CD4-positive, alpha-beta T cell treated with Interleukin-4 for 4 hours (primary cell): ENCODE measurements at places on chromosomes 3 and 15.
A peak's percentile ranks its signal among the peaks of the same experiment; 100 is the strongest.

GRCh38 chr3:52683611-52684010 lies 2.1 kb downstream of the PBRM1 start:
- DNase-seq, result no peak

DNA sequence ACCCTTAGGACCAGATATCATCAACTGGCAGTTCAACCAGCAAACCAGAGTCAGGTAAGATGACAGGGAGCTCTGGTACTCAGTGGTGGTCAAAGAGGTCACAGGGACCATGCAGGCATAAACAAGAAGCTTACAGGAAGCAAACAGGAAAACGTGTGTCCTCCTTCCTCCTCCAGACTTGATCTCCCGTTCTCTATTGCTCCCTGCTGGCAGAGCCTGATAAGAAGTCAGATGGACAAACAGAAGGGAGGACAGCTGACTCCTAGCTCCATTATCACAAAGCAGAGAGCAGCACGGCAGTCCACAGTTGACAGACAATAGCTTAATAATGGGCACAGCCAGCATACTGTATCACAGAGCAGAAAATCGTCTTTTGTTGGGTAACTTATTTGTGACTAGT lies 156.5 kb upstream of the SLC2A2 start:
- no peak for DNase-seq

DNA sequence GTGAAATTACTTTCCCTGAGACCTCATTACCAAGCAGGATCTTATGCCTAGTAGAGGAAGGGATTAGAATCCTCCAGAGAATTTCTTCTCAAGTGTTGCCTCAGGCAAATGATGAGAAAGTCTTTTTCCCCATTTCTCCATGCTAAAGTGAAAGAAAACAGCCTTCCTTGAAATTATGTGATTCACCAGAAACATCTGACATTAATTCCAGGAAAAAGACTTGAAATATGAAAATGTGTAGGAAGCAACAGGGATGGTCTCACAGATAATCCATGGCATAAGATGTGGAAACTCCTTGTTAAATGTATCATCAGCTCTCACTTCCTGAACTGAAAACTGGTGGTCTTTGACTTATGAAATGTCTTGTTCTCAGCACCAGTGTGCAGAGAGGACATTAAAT lies 17.9 kb upstream of the ABI3BP start:
- DNase-seq, result no peak

GRCh38 chr15:31254431-31255175 lies 72.0 kb upstream of the KLF13 start:
- DNase-seq, result no peak

DNA sequence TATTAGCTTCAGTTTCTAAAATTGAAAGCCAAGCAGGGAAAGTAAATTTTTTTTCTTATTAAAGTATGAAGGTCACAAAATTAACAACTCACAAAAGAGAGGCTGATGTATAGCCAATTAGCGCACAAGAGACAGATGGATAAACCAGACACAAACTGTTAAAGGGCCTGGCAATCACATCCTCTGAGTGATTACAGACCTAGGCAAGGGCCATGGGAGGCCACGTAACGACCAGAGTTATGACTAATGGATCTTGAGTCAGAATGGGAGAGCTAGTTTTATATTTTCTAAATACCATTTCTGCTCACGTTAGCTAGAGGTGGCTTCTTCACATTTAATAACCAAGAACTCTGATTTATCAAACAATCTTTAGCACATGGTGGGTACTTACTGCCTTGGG lies 17.8 kb upstream of the SCAMP5 start:
- DNase-seq, result no peak

- DNase-seq, result peak; percentile 34
These were observed 18.8 kb downstream of the CXCR6 start for GRCh38 chr3:45962033-45962432.

DNA sequence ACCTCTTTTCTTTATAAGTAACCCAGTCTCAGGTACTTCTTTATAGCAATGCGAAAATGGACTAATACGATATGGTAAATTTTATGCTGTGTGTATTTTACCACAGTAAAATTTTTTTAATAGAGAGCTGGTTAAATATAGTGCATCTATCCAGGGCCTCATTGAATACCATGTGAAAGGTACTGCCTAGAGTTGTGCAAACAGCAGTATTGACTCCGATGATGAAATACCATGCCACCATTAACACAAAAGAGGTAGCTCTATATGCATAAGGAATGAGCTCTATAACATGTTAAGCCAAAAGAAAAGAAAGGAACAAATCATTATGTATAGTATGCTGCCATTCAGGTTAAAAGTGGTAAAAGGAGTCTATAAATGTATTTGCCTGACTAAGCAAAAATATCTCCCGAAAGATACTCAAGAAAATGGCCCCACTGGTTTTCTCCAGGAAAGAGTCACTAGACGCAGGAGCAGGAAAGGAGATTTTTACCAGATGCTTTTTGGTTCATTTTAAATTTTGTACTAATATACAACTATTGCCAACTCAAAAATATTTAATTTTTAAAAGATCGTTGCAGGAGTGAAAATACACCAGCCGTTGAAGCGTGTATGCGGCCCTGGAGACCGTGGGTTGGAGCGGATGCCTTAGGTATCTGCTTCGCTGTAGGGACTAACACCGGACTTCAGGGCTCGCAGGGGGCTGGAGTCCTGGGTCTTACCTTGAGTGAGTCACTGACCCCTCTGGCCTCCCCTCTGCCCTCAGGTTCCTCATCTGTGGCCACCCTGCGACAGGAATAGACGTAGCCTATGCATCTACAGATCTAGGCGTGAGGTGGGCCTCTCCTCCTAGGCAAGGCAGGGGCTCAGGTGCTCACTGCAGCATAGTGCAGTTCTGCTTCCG lies 120.1 kb downstream of the CHSY1 start:
- no peak for DNase-seq

DNA sequence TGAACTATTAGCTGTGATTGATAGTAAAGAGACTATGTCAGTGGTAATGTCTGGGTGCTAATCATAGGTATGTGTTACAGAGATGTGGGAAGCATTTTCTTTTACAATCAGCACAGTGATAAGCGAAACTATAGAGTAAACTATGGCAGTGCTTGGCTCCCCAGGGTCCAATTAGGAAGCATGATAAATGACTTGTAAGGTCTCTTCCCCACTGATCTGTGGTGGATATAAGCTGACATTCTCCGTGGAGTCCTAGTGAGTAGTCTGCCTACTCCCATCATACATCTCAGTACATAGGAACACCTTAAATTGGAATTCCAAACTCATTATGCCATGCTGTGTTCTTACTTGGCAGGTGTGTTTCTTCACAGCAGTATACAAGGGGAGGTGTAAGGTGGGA lies 204.2 kb downstream of the GAP43 start:
- DNase-seq, result no peak

- no peak for DNase-seq
These were observed 74.7 kb upstream of the ATP10A start for GRCh38 chr15:25937796-25938195.

DNA sequence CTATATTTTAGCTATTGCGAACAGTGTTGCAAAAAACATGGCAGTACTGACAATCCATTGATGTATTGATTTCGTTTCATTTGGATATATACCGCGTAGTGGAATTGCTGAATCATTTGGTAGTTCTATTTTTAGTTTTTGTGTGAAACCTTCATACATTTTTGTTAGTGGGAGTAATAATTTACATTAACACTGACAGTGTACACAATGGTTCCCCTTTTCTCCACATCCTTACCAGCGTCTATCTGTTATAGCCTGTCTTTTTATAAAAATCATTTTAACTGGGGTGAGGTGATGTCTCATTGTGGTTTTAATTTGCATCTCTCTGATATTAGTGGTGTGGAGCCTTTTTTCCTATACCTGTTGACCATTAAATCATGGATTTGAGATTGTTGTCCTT lies 392.4 kb upstream of the ALCAM start:
- DNase-seq, result no peak

DNA sequence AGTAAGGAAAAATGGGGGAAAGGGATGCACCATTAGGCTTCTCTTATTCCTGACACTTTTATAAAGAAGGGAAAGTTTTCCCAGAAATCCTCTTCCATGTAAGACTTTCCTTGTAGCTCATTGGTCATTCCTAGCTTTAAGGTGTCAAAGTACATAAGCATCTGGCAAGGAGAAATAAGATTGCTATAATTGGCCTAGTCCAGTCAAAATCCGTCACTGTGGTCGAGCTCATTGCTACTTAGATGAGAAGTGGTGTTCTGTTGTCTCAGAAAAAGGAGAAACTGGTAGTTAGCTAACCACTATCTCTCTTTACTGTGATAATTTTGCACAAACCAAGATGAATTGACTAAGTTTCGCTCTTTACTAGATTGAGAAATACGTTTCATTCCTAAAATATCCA lies 370.1 kb downstream of the CNTN4 start:
- no peak for DNase-seq

- no peak for DNase-seq
These were observed 96.3 kb upstream of the BCL6 start for GRCh38 chr3:187841560-187841959.

- DNase-seq, result no peak
These were observed 52.1 kb upstream of the P3H2 start for GRCh38 chr3:190172751-190173150.

GRCh38 chr15:92810418-92811138 lies 89.5 kb upstream of the CHD2 start:
- DNase-seq, result peak; percentile 53

DNA sequence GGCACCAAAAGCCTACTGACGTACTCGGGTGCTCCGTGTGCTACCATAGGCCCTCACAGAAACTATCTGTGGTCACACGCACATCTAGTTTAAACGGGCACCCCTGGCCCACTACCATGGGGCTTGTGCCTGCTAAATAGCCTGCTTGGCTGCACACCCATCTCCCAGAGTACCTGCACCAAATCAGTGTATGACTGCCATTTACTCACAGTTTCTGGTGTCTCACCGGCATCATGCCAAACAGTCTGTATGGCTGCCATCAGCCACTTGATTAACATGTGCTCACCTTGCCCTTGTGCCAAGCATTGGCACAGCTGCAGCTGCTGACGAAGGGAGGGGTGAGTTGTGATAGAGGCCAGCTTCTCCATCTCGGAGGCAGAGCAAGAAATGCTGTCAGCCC lies 232.7 kb downstream of the IGSF11 start:
- DNase-seq, result no peak

- no peak for DNase-seq
These were observed 52.6 kb upstream of the RASA2 start for GRCh38 chr3:141434255-141434654.

GRCh38 chr3:44019736-44020135 lies 221.9 kb upstream of the TOPAZ1 start:
- no peak for DNase-seq

GRCh38 chr3:4785551-4785950 lies 193.7 kb upstream of the BHLHE40 start:
- no peak for DNase-seq

GRCh38 chr15:77464129-77464865 lies 43.6 kb downstream of the HMG20A start:
- DNase-seq, result no peak

- no peak for DNase-seq
These were observed 9.4 kb upstream of the ANPEP start for GRCh38 chr15:89823836-89824606.

DNA sequence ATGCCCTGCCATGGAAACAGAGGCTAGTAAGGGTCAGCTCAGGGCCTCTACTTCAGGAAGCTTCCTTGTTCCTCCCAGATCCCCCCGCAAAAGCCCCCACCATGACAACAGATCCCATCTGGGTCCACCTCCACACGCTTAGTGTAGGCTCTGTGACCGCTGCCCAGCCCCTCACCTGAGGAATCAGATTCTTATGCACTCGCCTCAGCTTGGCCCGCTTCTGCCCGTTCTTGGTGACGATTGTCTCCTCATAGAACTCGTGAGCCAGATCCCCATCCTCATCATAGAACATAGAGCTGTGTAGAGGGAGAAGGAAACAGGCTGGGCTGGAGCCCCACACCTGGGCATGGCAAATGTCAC lies 1.9 kb downstream of the TUSC2 start:
- DNase-seq, result no peak

DNA sequence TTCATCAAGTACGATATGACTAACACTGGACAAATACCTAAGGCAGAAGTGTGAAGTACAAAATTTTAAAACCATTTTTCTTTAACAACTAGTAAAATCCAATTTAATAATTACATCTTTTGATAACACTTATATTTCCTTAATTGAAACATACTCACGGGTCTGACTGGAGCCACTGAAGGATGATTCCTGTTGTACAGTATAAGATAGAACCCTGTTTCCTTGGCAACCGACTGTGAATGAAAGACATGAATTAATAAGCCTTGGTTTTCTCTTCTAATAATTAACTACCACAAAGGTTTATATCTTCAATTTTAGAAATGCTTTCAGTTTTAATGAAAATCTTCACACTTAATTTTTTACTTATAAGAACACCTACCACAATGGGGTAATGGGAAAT lies 19.4 kb downstream of the DHX36 start:
- no peak for DNase-seq

DNA sequence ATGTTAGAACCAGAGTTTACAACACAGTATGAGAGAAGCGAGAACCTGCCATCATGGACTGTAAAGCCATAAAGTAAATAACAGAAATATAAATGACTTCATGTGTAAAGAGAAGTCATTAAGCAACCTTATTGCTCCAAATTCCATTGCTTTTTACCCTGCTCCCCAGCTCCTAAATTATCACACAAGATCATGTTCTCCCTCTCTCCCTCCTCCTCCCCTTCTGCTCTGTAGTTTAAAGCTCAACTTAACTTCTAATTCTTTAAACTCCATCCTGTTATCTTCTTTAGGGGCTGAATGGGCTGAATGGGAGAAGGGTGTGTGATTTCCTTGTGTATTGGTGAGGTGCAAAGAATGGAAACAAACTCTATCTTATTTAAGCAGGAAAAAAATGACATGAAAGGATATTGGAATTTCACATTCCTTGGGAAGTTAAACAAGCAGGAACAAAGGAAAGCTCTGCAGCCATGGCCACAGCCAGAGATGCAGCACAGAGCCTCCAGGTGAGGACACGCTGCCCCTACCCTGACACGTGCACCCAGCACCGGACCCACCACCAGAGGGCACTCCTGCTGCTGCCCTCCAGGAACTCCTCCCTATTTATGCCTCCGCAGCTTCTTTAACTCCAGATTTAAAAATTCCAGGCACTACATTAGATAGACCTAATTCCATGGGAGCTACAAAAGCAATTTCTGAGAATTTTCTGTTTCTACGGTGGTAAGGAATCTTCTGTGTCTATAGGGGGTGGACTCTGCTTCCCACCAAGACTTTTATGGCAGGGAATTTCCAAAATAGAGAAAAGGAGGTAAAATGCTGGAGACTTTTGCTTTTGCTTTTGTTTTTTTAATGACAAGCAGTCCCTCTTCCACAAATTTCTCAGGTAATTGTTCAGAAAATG lies 76.9 kb upstream of the ABI3BP start:
- peak; percentile 41 for DNase-seq

GRCh38 chr3:132623646-132624045 lies 26.6 kb downstream of the ACKR4 start:
- no peak for DNase-seq
